ENCODE measurements at places on chromosomes 13 and 19. TPM values are rescaled to one million over a fixed set of nuclear protein-coding genes. Genes with fewer than 3 reads are reported as not detected.

GFY gene
- not detected for polyA plus RNA-seq

CEACAM6 gene
- 0.08 TPM for polyA plus RNA-seq

SPC24 gene
- 10.2 TPM for polyA plus RNA-seq

MBD3L3 gene
- polyA plus RNA-seq: not detected

KCNRG gene
- 1.1 TPM for polyA plus RNA-seq

LGALS14 gene
- not detected for polyA plus RNA-seq

MEIOSIN gene
- polyA plus RNA-seq: not detected

VWA8 gene
- 9.9 TPM for polyA plus RNA-seq

IGSF23 gene
- not detected for polyA plus RNA-seq

MBD3L2 gene
- polyA plus RNA-seq: not detected

GRCh38 chr19:7461841-7462629, 26.8 kb downstream of the PEX11G start:
- no peak for DNase-seq

GRCh38 chr13:99314640-99315176, 7.5 kb upstream of the GPR183 start:
- no peak for DNase-seq

DNA sequence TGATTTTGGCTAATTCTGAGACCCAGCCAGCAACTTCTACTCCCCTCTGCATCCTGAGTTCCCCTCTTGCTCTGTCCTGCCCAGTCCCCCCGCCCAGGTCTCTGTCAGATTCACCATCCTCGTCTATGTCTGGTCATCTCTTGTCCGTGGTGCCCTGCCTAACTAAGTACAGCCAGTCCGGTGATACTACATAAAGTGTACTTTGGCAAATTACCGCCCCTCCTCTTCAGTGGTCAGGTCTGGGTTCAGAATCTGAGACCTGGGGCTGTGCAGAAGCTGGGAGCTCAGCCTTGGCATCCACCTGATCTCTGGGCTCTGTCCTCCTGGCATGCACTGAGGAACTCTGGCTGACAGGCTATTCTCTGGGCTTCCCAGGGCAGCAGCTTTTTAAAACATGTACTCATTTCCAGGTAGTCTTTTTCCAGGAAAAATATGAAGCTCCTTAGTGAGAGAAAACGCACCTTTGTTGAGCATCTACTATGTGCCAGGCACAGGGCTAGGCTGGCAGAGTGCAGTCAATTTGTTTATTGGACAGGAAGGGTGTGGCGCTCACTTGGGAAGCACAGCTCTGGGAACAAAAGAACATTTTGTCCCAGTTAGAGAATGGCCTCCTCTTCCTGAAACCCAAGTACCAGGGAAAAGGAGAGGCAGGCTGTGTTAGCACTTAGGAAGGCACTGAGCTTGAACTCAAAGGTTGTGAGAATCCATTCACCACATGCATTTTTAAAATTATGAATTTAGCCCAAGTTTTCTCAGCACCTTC, 88.9 kb downstream of the TSHZ3 start:
- no peak for DNase-seq

DNA sequence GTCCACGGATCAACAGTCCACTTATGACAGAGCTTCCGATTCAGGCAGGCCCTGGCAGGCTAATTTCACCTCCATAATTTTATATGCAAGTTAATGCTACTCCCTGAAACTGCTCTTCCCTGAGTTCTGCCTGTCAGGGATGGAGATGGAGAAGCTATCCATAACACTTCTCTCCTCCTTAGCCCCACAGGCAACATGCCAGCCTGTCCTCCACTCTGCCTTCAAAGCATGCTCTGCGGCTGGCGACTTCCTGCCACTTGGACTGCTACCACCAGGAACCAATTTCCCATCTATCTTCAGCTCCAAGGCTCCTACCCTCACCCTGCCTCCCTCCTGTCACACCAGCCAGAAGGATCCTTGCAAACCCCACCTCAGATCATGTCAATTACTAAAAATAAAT, 35.4 kb downstream of the GSX1 start:
- no peak for DNase-seq

GRCh38 chr19:40355975-40356680, 7.6 kb downstream of the PLD3 start:
- DNase-seq: no peak

GRCh38 chr13:50589139-50589538, 254.4 kb downstream of the DLEU7 start:
- no peak for DNase-seq

DNA sequence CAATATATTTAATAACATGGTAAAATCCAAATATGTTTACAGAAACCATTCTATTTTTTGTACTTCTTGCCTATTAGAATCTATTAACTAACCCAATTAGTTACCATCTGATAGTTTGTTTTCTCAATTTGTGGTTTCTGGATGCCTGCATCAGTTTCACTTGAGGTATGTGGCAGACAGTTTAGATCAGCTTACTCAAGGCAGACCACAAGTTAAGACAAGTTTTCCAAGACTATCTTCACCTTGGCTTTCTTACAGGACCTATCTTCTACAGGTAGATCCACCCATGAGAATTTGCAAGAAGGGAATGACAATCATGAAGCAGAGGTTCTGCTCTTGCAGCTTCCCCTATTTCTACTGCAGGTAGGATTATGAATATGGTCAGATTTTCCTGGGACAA, 458.6 kb downstream of the DACH1 start:
- no peak for DNase-seq

- DNase-seq: no peak
Measured at GRCh38 chr19:14516746-14517438, 1.3 kb downstream of the DNAJB1 start.

DNA sequence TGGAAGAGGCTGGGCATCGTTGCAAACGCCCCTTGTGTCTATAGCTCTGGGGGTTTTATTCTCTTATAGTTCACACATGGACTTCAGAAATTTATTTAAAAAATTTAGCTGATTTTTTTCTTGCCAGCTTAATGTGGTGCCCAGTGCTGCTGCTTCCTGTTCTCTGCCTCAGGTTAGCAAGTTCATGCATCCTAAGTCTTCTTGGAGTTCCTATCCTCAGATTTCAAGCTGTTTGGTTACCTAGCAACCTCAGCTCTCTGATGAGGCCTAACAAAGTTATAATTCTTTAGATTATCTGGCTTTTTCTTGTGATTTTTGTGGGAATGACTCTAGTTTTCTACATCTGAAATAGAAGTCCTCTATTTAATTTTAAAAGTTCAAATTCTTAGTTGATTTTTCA, 250.9 kb downstream of the MAB21L1 start:
- DNase-seq: no peak

DNA sequence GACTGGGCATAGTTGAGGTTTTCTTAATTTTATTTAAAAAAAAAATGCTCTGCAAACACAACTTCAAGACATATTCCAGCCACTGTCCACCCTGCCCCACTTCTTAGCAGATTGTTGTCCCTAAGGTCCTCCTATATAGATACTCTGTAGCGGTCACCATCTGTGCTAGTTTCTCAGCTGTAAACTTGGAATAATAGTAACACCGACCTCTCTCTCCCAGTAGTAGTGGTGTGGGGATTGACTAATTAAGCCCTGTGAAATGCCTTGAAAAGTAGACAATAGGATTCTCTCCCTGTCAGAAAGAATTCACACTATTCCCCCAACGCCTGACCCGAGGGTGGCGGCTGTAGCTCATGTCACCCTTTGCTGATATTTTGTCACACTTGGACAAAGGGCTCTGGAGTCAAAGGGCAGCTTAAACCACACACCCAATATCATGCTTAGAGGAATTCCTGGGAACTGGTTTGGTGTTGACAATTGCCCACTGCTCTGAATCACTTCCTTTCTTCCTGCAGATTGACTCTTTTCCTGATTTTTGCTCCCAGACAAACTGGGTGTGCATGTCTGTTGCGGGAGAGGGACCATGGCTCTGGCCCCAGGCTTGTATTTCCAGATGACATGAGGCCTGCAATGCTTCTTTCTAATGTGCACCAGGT, 9.2 kb upstream of the SERP2 start:
- DNase-seq: no peak

DNA sequence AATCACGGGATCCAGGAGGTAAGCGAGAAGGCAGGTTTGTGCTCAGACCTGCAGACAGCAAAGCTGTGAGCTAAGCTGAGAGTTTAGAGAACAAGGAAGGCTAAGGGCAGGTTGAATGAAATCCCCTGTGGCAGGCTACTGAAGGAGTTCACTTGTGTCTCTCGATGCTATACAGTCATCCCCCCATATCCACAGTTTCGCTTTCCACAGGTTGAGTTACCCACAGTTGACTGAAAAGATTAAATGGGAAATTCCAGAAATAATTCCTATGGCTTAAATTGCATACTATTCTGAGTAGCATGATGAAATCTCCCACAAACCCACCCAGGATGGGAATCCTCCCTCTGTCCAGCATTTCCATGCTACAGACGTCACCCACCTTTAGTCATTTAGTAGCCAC, 49.6 kb downstream of the ABCC4 start:
- no peak for DNase-seq

GRCh38 chr13:68736961-68737360, 1370.7 kb upstream of the ATXN8OS start:
- DNase-seq: no peak

DNA sequence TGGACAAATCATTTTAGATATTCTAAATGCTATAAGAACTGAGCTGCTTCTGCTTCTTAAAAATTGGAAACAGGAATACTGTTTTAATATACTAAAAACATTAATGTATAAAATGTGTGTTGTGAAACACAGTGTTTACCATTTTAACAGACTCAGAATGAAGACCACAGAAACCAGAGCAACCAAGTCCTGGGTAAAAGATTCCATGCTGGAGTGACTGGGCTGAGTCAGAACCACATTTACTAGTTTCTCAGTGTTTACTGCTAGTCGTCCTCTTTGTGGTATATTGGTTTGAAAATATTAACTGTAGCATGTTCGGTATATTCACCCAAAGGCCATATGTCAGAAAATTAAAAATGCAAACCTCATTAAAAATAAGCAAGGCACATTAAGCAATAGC, 31.9 kb downstream of the ANKRD10 start:
- DNase-seq: no peak

DNA sequence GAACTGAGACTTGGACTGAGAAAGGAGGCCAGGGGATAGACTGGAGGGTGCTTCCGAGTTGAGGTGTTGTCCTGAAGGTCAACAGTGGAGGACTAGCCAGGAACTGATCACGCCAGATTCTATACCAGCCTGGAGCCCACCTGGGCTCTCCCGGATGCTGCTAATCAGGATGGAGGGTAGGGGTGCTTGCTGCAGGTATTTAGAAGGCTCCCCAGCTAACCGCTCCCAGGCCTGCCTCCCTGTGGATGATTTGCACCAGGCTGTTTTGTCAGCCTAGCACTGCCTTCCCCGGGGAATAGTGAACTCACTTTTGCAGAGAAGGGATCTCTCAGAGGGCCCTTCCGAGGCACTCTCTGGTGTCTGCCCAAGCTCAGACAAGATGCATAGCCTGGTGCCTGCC, 60.5 kb upstream of the KCTD15 start:
- no peak for DNase-seq

DNA sequence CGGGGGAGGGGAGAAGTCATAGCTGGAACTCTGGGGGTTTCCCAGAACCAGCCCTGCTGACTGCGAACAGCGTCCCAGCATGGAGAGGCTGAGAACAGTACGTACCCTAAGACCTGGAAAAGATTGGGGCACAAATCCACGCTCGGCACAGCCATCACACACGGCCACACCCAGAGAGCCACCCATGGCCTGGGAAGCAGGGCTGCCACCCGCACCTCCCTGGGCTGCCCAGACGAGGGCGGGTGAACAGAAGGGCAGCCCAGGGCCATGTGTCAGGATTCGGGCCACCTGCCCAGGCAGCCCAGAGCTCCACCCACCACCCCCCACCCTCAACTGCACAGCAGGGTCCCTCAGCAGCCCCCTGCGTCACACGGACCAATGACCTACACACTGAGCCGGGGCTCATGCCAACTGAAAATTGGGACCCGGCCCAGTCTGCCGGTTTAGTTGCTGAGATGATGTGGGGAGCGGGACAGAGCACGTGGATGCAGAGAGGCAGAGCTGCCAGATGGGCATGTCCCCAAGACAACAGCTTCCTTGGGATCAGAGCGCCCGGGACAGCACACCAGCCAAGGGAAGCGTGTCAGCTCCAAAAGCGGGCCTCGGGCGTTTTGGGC, 8.5 kb downstream of the UBXN6 start:
- no peak for DNase-seq

DNA sequence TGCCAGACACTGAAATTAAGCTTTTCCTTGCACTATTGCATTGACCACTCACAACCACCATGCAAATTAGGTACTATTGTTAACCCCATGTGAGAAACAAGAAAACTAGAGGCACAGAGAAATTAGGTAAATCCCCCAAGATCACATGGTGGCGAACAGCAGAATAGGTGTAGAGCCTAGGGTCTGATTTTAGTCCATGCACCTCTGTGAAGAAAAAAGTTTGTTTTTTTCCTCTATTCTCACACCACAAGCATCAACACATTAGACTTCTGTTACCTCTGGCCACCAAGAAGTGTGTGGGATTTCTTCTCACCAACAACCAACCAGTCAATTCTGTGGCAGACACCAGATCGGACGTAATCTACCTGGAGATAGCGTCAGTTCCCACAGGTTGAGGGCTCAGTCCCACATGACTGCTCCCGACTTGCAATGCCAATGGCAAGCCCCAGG, 391.9 kb downstream of the COG6 start:
- DNase-seq: no peak

GRCh38 chr13:93942016-93942415, 537.5 kb downstream of the DCT start:
- no peak for DNase-seq

DNA sequence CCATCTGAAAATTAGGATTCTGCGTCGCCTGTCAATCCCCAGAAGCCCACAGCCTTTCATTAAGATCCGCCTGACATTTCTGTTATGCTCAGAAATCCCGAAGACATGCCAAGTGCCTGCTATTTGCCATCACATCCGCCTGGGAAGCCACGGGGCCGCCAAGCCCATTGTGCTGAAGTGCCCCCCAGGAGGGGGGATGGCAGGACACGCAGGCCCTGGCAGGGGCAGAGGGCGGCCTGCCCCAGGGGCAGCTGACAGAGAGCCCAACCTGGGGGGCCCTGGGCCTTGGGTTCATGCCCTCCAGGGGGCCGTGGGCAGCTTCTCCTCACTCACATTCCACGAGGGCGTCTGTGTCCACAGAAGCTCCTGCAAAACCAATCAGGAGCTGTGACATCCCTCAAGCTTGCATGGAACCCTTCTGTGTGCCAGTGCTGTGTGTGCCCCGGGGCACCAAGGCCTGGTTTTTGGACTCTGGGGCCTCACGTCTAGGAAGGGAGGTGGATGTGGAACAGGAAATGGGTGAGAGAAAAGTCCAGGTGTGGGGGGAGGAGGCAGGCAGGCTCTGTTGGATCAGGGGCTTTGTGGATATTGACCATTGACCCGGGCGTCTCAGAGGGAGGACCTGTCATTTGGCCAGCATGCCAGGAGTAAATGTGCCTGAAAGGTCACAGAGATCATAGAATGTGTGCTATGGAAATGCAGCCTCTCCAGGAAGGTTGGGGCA, 122.9 kb downstream of the URI1 start:
- DNase-seq: no peak
